ENCODE measurements at places on chromosomes 5 and 9.

DNA sequence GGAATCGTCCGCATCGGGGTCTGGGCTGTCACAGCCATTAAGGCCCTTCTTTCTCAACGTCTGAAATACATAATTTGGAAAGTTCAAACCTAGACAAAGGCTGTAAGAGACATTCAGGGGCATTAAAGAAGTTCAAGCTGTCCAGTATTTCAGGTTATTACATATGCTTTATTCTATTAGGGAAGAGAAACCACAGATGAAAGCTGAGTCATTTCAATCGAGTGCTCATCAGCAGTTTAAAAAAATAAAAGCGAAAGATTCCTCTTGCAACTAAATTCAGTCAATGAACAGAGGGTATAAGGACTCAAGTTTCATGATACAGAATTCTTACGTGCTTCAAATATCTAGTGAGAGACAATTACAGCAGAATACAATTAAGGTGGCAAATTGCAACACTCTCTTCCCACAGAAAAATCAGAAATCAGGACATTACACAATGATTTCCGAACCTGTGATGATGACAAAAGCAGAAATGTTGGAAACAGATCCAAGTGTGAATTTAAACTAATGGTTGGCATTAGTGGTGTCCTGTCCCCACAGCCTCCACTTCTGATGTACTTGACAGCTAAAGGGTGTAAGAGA is 121.6 kb downstream of the MEF2C start:
- no peak for DNase-seq

GRCh38 chr9:89542401-89543021 is 44.6 kb upstream of the SEMA4D start:
- no peak for DNase-seq

DNA sequence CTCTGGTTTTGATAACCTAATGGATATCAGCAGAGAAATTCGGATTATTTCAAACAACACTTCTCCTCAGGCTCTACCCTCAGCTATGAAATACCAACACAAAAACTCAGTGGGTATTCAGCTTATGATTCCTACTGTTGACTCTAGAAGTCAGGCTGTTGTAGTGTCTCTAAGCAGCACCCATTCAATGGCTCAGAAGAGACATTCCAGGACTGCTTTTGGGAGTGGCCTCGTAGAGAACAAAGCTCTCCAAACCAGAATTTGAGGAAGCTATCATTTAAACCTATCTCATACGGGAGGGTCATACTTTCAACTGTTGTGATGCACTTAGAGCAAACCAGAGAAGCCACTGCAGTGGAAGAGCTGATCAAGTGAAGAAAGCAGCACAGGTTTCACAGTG is 34.1 kb downstream of the ETF1 start:
- no peak for DNase-seq

DNA sequence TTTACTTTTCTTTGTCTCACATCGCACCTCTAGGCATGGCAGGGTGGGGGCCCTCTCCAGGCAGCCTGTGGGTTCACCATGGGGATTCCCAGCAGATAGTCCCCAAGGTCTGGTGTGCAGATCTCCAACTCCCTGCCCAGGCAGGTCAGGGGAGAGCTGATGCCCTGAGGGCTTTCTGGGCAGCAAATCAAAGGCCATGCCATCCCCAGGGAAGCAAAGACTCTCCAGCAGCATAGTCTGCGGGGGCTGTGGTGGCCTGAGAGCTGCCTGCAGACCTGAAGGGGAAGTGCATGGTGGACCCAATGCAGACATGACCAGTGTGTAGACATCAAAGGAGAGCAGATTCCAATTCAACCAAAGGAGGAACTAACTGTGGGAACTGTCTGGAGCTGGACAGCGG is 7.7 kb downstream of the NEURL1B start:
- no peak for DNase-seq

DNA sequence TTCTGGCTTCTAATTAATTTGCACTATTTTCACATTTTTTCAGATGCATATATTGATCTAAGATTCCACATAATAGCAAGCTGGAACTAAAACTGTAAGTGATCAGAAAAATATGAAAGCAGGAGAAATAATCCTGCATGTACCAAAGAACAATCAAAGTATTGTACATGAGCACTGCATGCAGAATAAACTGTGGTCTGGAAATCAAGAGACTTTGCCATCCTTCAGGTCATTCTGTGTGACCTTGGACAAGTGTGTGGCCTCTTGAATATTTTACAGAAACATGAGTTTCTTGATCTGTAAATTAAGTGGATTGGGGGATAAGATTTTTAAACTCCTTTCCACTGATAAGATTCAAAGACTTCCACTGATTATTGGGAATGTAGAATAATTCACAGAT is 99.2 kb upstream of the GNAQ start:
- no peak for DNase-seq

DNA sequence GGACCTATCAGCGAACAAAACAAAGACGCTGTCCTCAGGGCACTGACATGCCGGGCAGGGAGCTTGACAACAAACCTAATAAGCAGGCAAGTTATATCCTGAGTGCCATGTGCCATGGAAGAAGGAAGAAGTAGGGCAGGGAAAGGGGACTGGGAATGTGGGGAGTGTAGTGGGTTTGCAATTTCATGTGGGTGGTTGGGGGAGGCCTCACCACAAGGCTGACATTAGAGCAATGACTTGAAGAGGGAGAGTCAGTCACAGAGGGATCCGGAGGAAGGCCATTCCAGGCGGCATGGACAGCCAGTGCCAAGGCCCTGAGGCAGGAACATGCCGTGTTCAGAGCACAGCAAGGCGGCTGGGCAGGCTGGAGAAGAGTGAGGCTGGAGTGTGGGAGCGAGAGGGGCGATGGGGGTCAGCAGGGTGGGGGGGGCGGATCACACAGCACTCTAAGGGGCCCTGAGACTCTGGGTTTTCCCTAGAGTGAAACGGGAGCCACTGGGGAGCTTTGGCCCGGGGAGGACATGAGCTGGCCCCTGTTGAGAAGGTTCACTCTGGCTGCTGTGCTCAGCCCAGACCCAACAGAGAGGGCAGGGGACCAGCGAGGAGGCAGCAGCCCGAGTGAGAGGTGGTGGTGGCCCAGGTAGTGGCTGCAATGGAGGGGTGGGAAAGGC is 86.3 kb downstream of the STK10 start:
- DNase-seq = no peak

DNA sequence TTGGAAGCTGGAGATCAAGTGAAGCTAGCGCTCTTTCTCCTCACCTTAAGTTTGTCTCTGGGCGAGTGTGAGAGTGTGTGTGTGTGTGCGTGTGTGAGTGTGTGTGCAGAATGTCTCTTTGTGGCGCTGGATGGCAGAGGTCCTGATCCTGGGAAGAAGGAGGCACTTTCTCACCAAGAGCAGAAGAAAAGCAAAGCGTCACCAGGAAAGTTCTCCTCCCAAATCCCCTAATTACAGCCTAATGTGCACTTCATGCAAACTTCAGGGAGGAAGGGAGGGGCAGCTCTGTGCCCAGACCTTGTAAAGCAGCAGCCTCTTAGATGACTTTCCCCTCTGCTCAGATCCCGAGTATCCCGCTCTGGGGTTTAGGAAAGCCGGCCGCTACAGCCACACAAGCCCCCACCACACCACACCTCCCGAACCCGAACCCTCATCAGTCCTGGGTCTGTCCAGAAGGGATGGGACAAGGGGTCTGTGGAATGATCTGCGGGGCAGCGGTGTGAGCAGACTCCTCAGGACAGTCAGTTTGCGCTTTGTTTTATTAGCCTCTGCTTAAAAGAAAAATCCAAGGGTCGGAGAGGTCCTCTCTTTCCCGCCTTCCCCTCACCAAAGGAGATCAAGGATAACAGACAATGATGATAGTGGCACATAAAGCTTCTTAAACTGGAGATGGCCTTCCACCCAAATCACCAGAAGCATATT is at the start of gene HAPLN1:
HAPLN1 (minus strand) TSS at position 20 of the 702 bp plus-strand sequence. CDS start 47,332 bp downstream, outside the sequence.
- no peak for DNase-seq
